NCI-H345 (cell line): ENCODE measurements at places on chromosomes 5 and 9.
A peak's percentile ranks its signal among the peaks of the same experiment; 100 is the strongest.

GRCh38 chr9:14312719-14313377 lies 1.1 kb downstream of the NFIB start:
- peak; percentile 40 for DNase-seq

- no peak for DNase-seq
Measured at GRCh38 chr9:86766912-86767311, 180.4 kb downstream of the GAS1 start.

DNA sequence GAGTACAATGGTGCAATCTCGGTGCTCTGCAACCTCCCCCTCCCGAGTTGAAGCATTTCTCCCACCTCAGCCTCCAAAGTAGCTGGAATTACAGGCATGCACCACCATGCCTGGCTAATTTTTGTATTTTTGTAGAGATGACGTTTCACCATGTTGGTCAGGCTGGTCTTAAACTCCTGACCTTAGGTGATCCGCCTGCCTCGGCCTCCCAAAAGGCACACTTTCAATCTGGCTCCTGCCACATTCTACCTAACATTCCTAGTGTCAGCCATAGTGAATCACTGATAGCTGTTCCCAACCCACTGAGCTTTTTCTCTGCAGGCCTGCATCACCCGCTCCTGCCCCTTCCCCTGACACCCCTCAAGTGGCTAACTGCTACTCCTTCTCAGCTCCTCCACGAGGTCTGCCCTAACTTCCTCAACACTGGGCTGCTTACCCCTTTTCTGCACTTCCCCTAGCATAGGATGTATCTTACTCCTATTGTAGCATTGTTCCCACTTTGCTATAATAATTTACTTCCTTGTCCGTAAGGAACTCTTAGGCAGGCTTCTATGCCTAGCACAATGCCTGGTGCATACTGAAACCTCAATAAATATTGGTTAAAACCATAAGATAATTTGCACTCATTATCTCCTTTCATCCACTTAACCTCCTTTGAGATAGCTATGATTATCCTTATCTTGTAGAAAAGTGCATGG lies 42.0 kb upstream of the LIFR start:
- DNase-seq = no peak

GRCh38 chr9:103116246-103116645 lies 121.1 kb downstream of the CYLC2 start:
- DNase-seq = no peak

DNA sequence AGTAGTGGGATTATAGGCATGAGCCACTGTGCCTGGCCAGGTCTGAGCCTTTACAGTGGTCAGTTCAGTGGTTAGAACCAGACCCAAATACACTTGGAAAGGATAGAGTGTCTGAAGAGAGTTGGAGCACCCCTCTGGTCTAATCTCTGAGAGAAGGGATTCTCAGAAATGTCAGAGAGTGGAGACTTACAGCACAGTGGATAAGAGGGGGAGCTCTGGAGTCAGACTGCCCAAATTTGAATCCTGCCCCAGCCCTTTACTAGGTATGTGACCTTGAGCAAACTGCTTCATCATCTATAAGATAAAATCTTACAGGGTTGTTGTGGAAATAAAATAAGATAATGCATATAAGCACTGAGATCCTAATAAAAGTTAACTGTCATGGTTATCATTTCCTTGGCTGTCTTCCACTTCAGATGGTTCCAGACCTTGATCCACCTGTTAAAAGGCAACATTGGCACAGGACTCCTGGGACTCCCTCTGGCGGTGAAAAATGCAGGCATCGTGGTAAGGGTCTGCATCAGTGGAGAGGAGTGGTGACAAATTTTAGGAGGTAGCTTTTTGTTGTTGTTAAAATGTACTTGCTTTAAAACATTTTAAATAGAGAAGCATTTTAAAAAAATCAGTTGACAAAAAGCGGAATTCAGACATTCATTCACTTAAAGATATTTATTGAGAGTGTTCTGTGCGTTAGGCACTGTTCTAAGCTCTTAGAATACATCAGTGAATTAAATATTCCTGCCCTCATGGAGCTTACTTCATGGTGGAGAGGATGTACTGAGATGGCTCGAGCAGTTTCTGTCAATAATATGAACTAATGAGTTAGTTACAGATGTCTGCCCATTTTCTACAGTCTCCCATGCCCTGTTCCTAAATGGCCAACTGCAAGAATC lies 16.0 kb downstream of the SLC36A1 start:
- no peak for DNase-seq

- peak; percentile 74 for DNase-seq
Measured at GRCh38 chr5:95283761-95284571, 928 bp downstream of the MCTP1 start.

DNA sequence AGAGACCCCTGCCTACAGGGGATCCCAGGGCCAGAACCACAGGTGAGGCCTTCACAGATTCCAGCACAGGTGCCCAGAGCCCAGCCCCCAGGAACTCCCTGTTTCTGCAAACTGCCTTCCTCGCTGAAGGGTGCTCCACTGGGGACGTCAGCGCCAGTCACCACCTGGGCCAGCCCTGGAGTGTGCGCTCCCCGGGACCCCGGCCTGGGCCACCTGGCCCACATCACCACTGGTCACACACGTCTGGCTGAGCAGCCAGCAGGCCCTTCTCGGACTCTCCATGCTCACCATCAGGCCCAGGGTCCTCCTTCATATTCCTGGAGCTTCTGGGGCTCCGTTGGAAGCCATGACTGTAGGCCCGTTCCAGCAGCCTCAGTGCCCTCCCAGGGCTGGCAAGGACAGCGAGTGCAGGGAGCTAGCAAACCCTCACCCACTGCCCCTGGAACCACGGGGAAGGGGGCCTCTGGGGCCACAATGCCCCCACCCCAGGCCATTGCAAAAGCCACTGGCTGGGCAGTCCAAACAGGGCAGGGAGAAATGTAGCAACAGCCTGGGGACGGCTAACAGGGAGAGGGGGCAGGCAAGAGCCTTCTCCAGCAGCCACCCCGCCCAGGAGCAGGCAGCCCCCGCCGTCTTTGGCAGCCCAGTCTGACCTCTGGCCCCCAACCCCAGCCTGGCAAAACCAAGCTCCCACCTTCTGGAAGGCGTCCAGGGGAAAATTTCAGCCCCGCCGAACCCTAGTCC lies 1.3 kb downstream of the AGPAT2 start:
- DNase-seq = no peak

DNA sequence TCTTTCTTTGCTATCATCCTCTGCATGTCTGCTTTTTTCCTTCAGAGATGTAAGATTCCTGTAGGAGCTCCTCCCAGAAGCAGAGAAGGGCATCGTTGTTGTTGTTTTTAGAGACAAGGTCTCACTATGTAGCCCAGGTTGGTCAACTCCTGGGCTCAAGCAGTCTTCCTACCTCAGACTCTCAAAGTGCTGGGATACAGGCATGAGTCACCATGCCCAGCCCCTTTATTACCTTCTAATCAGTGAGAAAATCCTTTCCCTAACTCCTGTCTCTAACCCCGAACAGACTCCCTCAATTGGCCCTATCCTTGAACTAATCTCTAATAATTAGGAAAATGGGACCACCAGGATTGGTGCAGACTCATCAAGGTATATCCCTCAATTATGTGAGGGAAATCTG lies 64.4 kb downstream of the GALNT10 start:
- no peak for DNase-seq

- DNase-seq = no peak
Measured at GRCh38 chr9:70517926-70518610, 103.6 kb upstream of the KLF9 start.

- DNase-seq = peak; percentile 67
Measured at GRCh38 chr5:136192526-136193321, at the start of gene SMIM32. Gene SMIM32 (minus strand): TSS chr5:136193162. CDS start chr5:136192524, 638 bp downstream.

DNA sequence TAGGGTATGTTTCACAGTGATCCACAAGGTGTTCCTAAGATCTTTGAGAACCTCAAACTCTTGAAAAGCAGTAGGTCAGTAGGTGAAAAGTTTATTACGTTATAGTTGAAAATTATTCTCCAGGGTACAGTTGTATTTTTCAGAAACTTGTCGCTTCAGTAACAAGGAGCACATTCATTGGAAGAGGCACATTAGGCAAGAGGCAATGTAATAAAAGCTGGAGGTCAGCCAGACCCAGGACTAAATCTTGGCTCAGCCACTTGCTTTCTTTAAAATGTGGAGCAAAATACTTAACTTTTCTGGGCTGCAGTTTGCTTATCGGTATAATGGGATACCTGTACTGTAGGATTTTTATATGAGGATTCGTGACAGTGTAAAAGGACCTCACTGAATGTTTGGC lies 45.6 kb downstream of the TLE4 start:
- no peak for DNase-seq

- DNase-seq = no peak
Measured at GRCh38 chr5:76732405-76733048, 16.6 kb downstream of the F2R start.

DNA sequence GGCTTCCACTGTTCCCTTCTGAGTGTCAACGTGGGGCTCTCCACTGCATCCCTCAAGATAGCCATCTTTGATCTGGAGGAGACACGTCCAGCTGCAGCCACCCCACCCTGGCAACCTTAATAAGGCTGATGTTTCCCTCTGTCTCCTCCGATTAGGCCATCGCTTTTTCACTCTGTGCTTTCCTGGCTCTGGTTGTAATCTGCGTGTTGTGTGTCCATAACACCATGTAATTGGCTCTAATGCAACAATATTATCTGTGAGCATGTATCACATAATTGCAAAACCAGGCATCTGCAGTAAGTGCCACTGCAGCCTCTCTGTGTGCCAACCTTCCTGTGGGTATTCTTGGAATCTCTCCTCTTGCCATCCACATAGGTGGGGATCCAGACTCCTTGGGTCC lies 249.9 kb upstream of the PANK3 start:
- DNase-seq = no peak

GRCh38 chr5:91244380-91245073 lies 138.6 kb downstream of the ARRDC3 start:
- no peak for DNase-seq

- no peak for DNase-seq
Measured at GRCh38 chr5:5645198-5645597, 222.7 kb downstream of the ICE1 start.

- no peak for DNase-seq
Measured at GRCh38 chr5:145960166-145960565, 23.8 kb downstream of the SH3RF2 start.

DNA sequence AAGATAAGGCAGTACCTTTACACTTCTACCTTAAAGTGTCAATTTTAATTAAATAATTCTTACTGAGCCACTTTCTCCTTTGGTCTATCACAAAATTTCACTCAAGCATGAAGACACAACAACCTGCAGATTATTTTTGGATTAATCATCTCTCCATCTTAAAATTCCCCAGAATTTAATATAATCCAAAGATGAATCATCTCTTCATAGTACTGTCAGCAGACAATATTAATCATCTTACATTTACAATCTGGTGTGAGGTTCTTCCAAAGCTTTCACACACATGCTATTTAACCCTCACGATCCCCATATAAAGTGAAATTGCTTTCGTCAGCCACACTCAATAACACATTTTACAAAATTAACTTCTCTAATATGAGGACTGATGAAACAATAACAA lies 43.0 kb downstream of the LHFPL2 start:
- DNase-seq = no peak

DNA sequence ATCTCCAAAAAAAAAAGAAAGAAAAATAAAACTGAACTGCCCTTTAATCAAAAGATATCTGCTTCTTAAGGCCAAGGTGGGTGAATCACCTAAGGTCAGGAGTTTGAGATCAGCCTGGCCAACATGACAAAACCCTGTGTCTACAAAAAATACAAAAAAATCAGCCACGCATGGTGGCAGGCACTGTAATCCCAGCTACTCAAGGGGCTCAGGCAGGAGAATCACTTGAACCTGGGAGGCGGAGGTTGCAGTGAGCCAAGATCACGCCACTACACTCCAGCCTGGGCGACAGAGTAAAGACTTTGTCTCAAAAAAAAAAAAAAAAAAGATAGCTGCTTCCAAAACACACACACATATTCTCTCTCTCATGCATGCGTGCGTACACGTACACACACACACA lies 17.8 kb downstream of the SCAI start:
- DNase-seq = no peak

DNA sequence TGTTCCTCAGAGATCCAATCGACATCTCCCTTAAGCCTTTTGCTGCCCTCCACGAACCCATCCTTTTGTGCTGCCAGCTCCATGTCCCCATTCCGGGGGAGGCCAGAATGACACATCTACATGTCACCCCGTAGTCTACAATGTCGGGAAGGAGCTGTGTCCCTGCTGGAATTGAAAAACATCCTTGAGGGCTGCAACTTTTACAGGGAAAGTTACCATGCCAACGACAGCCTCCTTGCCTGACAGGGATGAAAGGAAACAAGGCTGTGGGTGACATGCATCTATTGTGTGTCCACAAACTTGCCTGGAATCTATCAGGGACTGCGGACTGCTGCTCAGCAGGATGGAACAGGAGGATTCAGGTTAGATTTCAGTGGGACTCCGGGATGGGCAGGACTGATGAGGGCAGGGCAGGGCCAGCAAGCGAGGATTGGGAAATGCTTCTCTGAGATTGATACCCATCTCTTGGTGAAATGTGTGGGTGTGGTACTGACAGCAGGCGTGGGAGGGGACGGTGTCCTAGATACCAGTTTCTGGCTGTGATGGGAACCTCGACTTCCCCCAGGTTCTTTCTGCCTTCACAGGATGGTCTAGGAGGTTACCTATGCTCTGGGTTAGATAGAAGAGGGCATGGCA lies 25.5 kb downstream of the EGR1 start:
- no peak for DNase-seq

- no peak for DNase-seq
Measured at GRCh38 chr5:96896276-96896675, 20.0 kb downstream of the ERAP2 start.

- no peak for DNase-seq
Measured at GRCh38 chr5:146475906-146476305, 28.8 kb downstream of the TCERG1 start.

GRCh38 chr9:97985058-97985861 lies 2.1 kb downstream of the ANP32B start:
- DNase-seq = peak; percentile 45

DNA sequence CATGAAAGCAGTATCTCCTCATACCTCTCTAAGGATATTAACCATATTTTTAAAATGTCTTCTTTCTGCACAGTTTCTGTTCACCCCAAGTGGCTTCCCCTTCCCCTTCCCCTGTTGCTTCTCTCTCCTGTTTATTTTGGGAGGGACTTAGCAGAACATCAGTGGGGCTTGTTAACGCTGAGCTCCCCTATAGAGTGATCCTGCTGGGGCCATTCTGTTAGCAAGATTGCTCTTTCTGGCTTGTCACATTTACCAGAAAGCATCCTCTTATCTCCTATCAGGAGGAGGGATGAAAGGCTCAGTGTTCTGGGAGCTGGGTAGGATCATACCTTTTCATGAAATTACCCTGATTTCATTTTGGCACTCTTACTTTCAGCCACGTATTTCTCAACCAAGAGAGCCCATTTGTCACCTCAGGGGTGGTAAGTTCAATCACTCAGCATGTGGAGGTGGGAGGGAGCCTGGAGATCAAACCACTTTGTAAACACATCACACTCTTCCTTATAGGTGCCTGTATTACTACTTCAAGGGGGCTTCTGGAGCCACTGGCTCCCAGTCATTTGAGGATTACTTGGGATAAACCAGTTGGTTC lies 16.7 kb downstream of the NXNL2 start:
- DNase-seq = no peak

GRCh38 chr5:132469380-132470009 lies 21.1 kb downstream of the IRF1 start:
- no peak for DNase-seq
